Activated naive CD8-positive, alpha-beta T cell treated with anti-CD3 and anti-CD28 coated beads for 36 hours (primary cell): ENCODE measurements at places on chromosomes 6 and 20.

GRCh38 chr6:79608334-79609224 lies 22.6 kb upstream of the SH3BGRL2 start:
- DNase-seq, result no peak

GRCh38 chr6:2990248-2990931 lies 9.3 kb upstream of the NQO2 start:
- no peak for DNase-seq

- DNase-seq, result no peak
Observed at GRCh38 chr20:62354811-62355341, 12.2 kb downstream of the LAMA5 start.

DNA sequence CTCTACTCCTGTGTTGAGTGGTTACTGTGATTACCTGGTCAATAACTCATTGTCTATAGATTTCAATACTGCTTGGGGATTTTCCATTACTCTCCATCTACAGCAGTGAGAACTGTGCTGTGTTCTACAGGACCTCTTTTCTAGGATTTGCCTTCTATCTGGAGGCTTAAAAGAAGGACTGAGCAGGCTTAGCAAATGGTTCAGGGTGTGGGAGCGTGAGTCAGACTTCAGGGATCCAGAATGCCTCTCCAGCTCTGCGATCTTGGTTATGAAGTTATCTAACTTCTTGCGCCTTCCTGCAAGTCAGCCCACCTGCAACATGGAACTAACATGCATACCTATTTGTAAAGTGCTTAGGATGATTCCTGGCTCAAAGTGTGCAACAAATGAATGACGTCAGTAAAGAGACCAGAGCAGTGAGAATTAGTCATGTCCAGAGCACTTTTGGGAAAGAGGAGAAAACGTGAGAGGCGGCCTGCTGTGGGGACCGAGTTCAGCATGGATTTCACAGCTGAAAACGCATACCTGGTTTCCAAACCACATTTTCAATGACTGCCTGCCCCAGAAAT lies 610.1 kb upstream of the CDH4 start:
- no peak for DNase-seq

DNA sequence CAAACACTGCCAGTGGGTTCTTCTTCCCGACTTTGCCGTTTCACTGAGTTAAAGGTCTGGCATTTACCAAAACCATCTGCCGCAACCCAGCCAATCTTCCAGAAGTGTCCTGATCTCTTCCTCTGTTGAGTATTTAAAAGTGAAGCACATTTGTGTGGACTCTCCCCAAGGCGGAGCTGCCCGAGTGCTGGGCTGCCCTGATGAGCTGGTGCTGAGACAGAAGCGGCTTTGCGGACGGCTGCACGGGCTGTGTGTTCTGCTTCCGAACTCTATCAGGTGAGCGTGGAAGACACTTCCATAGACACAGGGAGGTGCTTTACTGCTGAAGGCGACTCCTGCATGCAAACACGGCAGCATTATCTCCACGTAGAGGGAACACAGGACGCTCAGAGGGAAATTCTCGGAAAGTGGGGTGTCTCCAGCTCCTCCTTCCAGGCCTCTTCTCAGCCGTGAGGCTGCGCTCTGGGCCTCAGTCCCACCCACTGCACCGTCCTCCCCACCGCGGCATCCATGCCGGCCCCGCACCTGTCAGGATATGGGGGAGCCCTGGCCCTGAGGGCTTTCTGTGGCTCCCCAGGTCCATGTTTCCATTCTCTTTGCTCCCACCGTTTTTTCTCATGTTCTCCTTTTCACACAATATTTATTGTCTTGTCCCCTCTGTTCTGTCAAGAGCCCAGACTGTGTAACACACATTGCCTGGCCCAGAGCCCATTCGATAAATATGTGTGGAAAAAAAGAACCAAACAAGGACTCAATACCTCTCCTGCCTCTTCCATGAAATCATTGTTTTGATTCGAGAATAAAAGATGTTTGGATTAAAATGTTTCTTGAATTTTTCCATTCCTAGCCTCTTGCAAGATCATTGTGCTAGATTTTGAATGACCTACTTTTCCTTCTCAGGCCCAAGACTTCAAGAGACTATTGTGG lies 205.1 kb downstream of the DLL1 start:
- DNase-seq, result no peak

DNA sequence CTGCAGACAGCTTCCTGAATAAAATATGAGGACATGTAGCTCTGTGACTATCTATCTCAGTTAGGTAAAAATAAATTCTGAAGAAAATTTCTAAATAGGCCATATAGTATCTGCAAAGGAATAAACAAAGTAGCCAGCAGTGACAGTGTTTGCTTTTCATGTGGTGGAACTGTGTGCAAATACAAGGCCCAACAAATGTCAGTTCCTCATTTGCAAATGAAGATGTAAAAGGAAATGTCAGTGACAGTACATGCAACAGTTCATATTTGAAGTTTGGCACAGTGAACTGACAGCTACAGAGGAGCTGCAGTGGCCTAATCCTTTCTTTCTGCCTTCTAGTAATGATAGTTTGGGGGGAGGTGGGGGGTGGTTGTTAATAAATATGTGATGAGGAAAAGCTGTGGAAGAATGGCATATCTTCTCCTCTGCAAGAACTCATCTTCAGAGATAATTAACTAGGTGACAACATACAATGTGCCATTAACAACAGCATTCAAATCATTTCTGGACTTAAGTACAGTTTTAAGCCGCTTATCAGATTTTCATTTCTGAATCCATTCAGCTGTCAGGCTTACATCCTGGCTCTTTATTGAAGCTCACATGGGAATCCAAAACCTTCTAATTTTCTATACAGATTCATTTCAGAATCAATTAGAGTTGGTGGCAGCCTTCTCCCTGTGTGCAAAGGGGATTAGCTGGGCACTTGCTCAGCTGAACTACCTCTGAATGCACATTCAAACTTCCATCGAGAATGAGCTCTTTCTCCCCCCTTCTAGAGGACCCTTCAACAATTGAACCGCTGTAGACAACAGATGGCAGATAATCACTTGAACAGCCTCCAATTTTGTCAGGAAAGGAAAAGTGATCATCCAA lies 1059.0 kb upstream of the EPHA7 start:
- no peak for DNase-seq
